ENCODE measurements at places on chromosomes 13 and 19.

GRCh38 chr13:97568850-97569249, 134.9 kb downstream of the RAP2A start:
- no peak for DNase-seq

- DNase-seq: no peak
Measured at GRCh38 chr13:49319551-49319950, 71.8 kb downstream of the CDADC1 start.

DNA sequence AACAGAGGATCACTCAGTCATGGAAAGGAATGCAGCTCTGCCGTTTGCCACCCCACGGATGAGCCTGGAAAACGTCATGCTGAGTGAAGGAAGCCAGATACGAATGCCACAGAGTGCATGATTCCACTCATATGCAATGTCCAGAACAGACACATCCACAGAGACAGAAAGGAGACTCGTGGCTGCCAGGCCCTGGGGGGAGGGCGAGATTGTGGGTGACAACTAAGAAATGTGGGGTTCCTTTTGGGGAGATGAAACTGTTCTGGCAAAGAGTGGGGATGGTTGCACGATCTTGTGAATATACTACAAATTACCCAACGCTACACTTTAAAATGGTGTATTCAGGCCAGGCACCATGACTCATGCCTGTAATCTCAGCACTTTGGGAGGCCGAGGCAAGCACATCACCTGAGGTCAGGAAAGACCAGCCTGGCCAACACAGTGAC, 27.2 kb upstream of the NAPA start:
- DNase-seq: no peak

DNA sequence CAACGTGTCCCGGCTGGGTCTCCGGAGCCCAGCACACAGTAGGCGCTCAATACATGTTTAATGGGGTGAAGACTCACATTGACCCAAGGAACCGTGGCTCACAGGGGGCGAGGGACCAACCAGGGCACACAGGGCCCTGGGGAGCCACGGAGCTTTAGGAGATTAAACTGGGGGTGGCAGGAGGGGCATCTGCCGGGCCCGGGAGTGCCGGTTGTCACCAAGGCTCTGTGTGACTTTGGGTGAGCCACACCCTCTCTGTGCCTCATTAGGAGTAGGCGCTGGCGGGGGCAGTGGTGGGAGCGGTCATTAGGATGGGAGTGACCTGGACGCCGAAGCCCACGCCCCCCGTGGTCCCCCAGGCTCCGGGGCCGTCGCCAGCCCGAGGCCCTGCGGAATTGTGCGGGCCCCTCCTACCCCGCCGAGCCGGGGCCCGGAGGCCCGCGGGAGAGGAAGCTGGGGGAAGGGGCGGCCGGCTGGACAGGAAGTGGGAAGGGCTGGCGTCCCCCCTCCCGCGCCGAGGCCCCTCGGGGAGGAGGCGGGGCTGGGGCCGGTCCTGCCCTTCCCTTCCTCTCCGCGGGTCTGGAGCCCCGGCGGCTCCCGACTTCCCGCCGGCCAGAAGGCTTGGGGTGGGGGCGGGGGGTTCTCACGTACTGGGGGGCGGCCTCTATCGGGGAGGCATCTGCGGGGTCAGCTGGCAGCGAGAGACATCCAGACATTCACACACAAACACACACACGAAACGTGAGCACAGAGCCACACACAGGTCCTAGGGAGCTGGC, 1.8 kb upstream of the SSBP4 start:
- peak; percentile 39 for DNase-seq

- no peak for DNase-seq
Measured at GRCh38 chr13:75258159-75258782, 223.7 kb downstream of the TBC1D4 start.

DNA sequence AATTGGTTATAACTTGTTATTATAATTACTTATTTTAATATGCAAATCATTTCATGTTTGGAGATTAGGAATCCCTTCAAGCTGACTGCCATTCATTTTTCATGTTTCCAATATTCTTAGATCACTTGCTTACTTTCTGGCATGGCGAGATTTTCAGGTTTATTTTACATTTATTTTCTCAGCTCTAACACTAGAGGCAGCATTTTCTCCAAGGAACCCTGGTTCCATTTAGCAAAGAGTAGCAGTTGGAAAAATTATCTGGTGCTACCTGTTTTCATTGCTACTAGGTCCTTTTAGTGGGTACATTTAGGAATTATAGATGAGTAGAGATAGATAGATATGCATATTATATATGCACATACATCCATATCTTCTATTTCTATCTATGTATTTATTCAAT, 90.9 kb upstream of the TRPC4 start:
- no peak for DNase-seq

DNA sequence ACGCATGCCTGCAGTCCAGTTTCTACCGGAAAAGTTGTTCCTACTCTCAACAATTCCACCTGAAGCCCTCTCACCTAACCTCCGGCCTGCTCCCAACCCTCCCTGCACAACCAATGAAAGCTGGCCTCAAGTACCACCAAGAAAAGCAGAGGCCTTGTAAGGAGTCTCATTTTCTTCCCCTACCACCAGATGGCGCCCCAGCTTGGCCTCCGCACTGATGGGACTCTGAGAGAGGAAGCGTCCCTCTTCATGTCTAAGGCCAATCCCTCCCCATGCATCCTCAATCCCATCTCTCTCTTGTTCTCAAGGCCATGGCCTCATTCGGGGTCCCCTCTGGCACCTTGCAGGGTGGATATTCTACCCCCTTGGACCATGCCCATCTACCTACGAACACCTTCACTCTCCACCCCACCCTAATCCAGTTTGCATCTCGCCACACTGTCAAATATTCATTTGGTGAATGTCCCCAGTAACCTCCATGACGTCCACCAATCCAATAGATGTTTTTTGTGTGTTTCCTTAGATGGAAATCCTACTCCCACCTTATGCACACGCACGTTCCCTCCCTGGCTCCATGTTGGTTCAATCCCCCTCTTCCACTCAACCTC, 412.8 kb downstream of the ZNF536 start:
- DNase-seq: peak; percentile 26

GRCh38 chr19:3348042-3348441, 18.3 kb upstream of the NFIC start:
- no peak for DNase-seq

- no peak for DNase-seq
Measured at GRCh38 chr19:54352546-54352945, 12.2 kb downstream of the LAIR1 start.

DNA sequence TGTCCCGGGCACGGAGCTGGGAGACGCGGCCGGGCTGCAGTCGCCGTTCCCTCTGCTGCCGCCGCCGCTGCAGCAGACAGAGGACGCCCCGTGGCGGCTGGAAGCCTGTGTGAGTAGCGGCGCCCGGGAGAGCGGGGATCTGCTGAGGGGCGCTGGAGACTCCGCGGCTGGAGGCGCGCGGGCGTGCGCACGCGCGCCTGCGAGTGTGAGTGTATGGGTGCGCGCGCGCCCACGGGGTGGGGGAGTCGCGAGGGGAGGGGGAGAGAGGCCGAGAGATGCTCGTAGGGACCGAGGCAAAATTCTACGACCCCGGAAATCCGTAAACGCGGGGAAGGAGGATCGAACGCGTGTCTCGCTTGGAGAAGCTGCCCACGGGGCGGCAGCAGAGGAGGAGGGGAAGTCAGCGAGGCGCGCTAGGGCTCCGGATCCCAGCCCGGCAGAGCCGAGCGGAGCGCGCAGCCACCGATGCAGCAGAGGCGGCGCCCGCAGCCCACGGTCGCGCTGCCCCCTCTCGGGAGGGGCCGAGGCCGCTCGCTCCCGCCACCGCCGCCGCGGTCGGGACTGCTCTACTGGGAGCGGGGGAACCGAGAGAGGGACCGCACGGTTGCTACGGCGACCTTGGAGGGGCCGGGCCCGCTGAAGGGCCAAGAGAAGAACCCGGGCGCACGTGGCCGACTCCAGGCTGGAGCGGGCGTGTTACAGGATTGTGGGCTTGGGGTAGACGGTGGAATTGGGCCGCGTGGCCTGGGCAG, at the start of gene ENOX1:
TSS of gene ENOX1 (minus strand) at position 207 of the 752 bp plus-strand sequence.
- DNase-seq: no peak

DNA sequence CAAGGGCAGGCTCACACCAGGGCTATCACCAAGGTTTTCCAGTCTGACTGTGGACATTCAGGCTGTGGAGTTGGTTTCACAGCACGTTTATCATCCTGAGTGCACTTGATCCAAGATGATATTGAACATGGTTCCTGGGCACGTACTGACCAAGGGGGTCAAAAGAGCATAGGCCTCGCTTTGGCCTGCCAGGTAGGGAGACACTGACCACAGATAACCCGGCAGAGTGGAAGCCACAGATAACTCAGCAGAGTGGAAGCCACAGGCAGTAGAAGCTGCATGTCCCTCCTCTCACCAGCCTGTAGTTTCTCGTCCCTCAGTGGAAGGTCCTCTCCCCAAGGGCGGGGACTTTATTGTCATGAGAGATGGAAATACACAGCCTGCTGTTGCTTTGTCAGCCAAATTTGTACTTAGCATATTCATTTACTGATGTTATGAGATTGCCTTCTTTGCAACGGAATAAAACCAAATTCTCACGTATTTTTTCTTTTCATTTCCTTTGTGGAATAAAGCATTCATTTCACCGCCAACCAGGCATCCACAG, 8.8 kb upstream of the KRTDAP start:
- no peak for DNase-seq

- no peak for DNase-seq
Measured at GRCh38 chr19:48638831-48639381, 1.7 kb upstream of the DBP start.

GRCh38 chr19:13366529-13367143, 139.6 kb downstream of the CACNA1A start:
- no peak for DNase-seq

DNA sequence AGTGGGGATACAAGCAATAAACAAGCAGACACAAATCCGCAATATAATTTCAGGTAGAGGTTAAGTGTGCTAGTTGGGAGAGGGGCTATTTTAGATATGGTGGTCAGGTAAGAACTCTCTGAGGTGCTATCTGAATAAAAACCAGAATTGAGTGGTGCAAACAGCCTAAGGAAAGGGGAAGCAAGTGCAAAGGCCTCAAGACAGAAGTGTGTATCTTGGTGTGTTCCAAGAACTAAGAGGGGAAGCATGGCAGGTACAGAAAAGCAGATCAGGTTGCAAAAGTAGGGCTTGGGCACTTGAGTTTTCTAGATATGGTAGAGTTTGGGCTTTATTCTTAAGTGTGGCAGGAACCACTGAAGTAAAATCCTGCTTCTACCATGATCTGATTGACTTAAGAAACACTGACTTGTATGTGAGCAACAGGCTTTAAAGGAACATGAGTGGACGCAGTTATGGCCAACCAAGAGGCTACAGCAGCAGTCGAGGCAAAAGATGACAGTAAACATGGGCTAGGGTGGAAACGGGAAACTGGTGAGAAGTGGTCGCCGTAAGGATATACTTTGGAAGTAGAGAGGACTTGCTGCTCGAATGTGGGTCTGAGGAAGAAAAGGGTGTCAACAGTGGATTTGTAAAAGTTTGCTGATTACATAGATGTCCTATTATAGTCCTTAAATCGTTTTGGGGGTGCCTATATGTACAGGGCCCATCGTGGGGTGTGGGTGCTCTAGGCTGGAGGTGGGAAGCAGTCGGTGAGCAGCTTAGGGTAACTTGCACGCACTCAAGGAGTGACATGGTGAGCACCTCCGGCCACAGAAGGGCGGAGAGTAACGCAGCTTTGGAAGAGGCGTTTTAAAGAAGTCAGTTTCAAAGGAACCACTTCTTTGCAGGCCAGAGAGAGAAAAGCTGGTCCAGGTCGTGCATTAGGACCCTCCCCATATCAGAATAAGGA, 677 bp downstream of the TGDS start:
- peak; percentile 19 for DNase-seq
